Thyroid gland (tissue), 4 donors: ENCODE measurements at places on chromosomes 2 and 18. TPM values are rescaled to one million over a fixed set of nuclear protein-coding genes. Genes with fewer than 3 reads are reported as not detected.

GRCh38 chr2:212794471-212794870 is 255.9 kb upstream of the ERBB4 start:
- no peak for DNase-seq
- no peak overlapping the region for H3K27ac ChIP-seq
- no peaks in the 10 kb centered on the region for H3K36me3 ChIP-seq
- no peaks in the 10 kb centered on the region for H3K27me3 ChIP-seq
- no peak overlapping the region for H3K4me3 ChIP-seq

GRCh38 chr2:6913415-6914157 is 3.6 kb upstream of the RNF144A start:
- H3K27ac ChIP-seq = no peak overlapping the region
- no peaks in the 10 kb centered on the region for H3K27me3 ChIP-seq
- H3K36me3 ChIP-seq = no peaks in the 10 kb centered on the region
- H3K4me3 ChIP-seq = no peak overlapping the region
- no peak for DNase-seq

Gene L3MBTL4
- total RNA-seq = 15.2 TPM

Gene DSG2
- 66.0 TPM for total RNA-seq

GRCh38 chr2:209471037-209471436 is 47.2 kb downstream of the MAP2 start:
- H3K4me3 ChIP-seq = no peak overlapping the region
- DNase-seq = no peak
- H3K36me3 ChIP-seq = no peaks in the 10 kb centered on the region
- H3K27ac ChIP-seq = no peak overlapping the region

DNA sequence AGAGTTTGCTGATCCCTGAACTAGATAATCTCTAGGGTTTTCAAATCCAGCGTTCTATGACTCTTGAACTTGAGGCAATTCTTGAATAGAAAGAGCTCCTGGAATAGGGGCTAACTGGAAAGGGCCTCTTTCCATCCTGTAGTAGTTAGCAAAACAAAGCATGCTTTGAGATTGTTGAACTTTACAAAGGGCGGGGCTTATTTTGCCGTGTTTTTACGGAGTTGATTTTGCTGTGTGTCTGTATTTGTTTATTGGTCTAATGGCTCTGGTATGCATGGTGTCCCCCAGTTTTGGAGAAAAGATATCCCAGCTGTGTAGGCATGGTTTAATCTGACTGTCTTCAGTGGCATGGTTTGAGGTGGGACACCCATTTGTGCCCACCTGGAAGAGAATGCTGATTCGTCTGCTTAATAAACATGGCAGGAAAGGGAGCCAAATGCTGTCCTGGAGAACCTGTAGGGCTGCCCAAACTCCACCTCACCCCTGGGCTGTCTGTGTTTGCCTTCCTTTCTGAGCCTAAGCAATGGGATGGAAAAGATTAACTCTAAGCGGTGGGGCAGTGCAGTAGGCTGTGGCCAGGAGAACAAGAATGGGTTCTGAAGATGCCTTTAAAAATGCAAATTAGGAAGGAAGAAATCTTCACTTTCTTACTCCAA is 74.1 kb upstream of the FOSL2 start:
- no peak for DNase-seq
- H3K4me1 ChIP-seq = peaks cover 34% of the 10 kb centered on the region
- no peaks in the 10 kb centered on the region for H3K36me3 ChIP-seq
- no peaks in the 10 kb centered on the region for H3K27me3 ChIP-seq

Gene MALL
- total RNA-seq = 54.4 TPM

Gene RFX8
- total RNA-seq = not detected

DNA sequence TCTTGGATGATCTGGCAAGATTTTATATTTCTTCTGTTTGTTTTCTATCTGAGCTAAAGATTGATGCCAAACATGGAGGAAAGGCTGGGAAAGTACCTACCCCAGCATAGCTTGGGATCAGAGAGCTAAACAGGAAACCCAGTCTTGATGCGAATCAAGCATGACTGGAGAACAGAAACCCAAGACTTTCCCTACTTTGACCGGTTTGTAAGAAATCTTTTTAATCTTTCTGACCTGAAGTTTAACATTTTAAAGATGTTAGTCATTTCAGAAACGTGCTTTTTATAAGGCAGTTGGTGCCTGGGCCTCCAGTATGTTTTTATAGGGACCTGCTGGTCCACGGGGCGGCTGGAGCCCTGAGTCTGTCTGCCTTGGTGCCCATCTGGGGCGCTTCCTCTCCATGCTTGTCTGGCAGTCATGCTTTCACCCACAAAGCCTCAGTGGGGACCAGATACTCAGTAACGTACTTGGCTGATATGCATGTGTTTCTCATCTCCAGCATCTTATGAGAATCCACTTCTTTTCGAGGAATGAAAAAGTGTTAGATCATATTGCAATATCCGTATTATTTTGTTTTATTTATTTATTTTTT is 266.5 kb downstream of the PTGR3 start:
- no peak overlapping the region for H3K27ac ChIP-seq
- no peak overlapping the region for H3K4me3 ChIP-seq
- no peaks in the 10 kb centered on the region for H3K36me3 ChIP-seq
- no peaks in the 10 kb centered on the region for H3K27me3 ChIP-seq

Gene NAT8
- not detected for total RNA-seq

DNA sequence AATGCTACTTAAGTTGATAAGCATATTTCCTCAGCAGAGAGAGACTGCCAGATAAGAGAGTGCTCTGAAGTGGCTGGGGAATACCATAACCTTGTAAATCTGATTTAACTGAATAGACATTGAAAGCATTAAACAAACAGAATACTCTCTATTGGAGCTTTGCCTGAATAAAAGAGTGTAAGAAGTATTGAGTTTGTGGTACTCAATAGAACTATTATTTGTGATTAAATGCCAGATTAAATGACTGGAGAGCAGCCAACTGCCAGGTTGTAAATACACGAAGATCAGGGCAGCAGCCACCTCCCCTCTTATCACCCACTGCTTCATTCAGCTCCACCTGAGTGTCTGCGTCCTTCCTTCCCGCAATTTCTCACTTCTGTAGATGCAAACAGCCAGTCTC is 373.6 kb downstream of the DCDC2C start:
- no peak overlapping the region for H3K27ac ChIP-seq
- H3K4me3 ChIP-seq = no peak overlapping the region
- peaks cover 3% of the 10 kb centered on the region for H3K4me1 ChIP-seq
- H3K36me3 ChIP-seq = no peaks in the 10 kb centered on the region

Gene CACNB4
- 3.3 TPM for total RNA-seq

Gene LOXHD1
- total RNA-seq = 0.27 TPM

Gene IL1R1
- 112 TPM for total RNA-seq
